ENCODE measurements at places on chromosomes 6 and 20.

- DNase-seq = no peak
Measured at GRCh38 chr20:3710011-3710466, 2.4 kb downstream of the SIGLEC1 start.

DNA sequence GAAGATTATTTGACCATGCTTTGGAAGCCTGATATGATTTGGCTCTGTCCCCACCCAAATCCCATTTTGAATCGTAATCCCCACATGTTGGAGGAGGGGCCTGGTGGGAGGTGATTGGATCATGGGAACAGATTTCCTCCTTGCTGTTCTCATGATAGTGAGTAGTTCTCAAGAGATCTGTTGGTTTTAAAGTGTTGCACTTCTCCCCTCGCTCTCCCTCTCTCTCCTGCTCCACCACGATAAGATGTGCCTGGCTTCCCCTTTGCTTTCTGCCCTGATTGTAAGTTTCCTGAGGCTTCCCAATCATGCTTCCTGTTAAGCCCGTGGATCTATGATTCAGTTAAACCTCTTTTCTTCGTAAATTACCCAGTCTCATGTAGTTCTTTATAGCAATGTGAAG is 21.7 kb upstream of the FAM217A start:
- DNase-seq = no peak

DNA sequence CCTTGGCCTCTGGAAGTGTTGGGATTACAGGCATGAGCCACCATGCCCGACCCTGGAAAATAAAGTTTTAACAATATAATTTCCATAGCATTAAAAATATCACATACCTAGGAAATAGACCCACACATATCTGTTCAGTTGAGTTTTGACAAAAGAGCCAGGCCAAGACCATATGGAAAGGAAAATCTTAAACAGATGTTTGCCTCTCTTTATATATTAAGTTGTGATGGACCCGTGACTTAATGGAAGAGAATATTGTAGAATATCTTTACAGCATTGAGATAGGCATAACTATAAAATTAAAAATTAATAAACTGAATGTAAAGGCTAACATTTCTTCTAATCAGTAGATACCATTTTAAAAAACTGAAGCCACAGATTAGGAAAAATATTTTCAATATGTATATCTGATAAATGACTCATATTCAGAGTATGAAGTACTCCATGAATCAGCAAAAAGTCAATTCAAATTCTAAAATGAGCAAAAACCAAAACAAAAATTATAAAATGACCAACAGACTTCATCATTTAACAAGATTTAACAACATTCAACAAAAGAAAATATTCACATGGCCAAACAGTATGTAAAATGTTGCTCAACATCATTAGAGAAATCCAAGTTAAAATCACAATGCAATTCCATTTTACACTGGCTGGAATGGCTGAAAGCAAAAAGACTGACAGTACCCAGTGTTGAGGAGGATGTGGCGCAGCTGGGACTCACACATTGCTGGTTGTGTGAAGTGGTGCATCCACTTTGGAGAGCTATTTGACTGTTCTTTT is 43.3 kb downstream of the GTF2H5 start:
- no peak for DNase-seq

- DNase-seq = no peak
Measured at GRCh38 chr6:149079911-149080491, 237.5 kb upstream of the TAB2 start.

GRCh38 chr6:89008001-89008814 is 44.8 kb upstream of the RNGTT start:
- DNase-seq = no peak

DNA sequence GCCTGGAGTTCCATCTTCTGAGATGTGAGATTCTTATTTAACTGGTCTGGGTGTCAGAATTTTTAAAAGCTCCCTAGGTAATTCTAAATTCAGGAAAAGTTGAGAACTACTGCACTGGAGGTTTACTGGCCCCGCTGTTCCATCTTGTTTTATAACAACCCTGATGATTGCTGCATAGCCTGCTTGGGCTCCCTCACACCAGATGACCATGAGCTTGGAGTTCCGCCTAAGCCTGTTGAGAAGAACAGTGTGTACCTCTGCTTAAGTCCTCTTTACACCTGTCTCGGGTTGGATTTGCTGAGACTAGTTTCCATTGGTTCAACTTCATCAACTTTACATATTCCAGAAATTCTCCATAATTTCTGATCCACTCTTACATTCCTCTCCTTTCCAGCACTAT is 77.9 kb downstream of the FKBP5 start:
- no peak for DNase-seq

DNA sequence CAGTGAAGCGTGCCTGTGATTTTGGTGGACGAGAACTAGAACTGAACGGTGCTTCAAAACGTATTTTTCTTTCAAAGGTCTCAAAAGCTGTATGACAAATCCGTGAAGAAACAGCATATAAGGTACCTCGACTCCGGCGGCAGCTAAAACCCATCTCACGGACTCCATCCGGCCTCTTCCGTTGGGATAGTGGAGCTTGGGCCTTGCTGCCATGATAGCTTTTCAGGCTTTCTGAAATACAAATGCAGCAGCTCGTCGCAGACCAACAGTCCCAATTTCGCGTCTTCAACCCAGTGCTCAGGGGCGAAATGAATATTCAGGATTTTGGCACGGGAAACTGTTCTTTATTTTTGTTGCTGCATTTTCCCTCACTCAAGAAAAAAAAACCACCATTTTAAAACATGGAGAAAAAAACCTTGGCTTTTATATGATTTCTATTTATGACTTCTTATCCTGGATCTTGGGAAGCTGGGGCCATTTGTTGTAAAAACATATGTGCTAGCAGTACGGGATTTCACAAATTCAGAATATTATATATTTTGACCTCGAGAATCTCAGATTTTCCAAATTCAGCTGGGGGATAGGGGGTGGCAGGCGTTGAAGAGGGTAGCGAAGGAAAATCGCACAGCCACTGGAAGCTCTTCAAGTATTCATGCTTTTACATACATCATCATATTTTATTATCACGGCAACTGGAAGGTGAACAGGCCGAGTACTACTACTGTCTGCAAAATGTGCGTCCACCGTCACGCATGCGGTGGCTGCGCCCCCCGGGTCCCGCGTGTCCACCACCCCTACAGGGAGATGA is 849 bp downstream of the GSTA4 start:
- no peak for DNase-seq

DNA sequence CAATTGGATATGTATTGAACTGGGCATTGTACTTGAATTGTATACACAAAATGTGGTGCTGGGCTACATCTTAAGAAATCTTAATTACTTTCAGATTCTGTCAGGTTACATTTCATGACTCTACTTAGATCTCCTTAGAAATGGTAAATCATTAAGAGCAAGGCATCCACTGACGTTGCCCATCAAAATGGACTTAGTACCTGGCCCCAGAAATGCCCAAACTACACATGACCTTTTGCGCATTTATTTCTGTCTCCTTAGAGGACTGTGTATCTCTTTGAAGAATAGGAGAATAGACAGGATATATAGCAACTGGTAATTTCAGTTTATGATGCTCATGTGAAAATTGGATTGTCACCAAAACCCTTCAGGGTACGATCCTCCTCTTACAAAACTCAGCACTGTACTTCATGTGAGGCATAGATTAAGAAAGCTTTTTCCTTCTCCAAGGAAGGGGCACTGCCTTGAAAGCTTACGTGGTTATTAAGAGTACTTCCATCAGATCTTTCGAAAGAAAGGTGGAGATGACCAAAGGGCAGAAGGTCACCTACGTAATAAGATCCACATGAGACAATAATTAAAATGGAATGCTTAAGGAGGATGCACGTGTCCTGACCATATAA is 61.4 kb upstream of the BMP2 start:
- no peak for DNase-seq

GRCh38 chr20:47481330-47482216 is 20.1 kb upstream of the NCOA3 start:
- no peak for DNase-seq
